KG1 (cell line): ENCODE measurements at places on chromosomes 2 and 18.

DNA sequence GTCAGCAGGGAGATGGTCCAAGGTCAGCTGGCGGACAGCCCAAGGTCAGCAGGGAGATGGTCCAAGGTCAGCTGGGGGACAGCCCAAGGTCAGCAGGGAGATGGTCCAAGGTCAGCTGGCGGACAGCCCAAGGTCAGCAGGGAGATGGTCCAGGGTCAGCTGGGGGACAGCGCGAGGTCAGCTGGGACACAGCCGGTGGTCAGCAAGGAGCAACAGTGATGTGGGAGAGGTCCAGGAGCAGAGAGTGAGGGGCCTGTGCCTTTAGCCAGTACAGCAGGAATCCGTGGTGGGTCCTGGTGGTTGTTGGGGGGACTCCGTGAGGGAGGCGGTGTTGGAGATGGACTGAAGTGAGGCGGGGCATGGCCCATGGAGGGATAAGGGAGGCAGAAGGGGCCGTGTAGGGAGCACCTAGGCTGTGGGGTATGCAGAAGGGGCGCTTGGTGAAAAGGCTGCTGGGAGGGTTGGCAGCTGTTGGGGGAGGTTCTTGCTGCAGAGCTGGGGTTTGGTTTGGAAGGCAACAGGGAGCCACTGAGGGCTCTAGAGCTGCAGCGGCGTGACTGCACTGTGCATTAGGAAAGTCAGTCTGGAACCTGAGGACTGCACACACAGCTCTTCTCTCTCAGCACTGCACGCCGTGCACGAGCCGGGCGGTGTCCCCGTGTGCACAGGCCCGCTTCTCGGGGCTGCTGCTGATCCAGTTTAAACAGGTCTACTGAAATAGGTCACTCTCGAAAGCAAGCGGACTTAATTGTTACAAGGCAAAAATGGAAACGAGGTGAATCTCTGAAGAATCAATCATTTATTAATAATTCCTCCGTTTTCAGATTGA, 76.2 kb upstream of the HDAC4 start:
- no peak for DNase-seq

- no peak for DNase-seq
Observed at GRCh38 chr2:84989927-84990326, 19.0 kb downstream of the KCMF1 start.

DNA sequence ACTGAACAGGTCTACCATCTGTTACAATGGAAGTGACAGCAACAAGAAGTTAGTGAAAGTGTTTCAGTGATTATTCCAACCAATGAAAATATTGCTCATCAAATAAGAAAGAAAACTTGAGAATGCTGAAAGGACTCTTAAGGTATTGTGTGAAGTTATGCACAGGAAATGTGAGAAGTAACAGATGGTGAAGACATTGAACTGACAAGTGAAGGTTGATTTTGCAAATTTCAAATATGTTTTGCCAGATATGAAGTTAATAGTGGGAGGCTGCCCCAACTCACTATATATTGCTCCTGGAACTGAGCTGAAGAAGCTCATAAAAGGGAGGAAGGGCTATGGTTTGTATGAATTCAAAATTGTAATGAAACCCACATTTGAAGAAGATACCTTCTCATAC, 97.5 kb downstream of the PHLPP1 start:
- DNase-seq = no peak

DNA sequence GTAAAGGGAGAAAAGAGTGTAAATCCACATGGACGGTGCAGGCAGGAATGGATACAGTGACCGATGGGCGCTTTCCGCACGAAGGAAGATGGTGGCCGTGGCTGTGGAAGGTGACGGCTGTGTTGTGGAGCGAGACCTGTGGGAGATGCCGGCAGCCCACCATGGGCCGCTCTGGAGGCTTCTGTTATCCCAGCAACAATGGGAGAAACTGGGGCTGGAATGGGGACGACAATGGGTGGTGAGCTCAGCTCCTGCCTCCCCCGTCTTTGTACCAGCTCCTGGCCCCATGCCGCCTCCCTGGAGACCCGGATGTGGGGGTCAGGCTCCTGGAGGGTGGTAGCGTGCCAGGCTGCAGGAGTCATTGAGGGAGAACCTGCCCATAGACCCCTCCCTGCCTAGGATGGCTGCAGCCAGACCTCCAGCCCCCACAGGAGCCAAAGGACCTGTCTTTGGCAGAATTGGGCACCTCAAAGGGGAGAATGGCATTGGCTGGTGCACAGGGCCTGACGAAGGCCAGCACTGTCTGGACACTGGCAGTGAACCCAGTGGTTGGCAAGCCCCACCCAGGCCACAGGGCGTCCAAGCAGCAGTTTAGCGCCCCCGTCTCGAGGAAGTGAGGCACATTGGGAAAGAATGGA, 72.6 kb downstream of the SLC66A2 start:
- no peak for DNase-seq

- DNase-seq = no peak
Observed at GRCh38 chr2:149271575-149271974, 58.8 kb upstream of the LYPD6 start.

GRCh38 chr18:39796393-39796792, 2158.6 kb upstream of the PIK3C3 start:
- no peak for DNase-seq

- DNase-seq = no peak
Observed at GRCh38 chr2:238255151-238255551, 15.3 kb upstream of the HES6 start.

GRCh38 chr2:126823951-126824350, 74.7 kb upstream of the TEX51 start:
- no peak for DNase-seq

DNA sequence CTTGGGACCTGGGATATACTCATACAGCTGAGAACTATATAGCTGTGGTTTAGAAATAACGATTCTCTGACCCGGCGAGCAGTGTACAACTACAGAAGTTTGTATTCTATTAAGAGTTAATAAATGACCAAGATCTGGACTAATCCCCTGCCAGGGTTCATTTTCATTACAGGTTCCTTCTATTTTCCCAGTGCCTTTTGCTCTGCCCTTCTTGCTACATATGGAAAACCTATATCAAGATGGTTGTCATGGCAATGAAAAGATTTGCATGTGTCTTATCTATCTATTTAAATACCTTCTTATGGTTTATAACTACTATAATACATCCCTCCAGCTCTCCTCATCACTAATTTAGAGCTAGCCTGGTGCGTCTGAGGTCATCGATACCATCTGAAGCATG, 965.2 kb downstream of the BCL11A start:
- no peak for DNase-seq

GRCh38 chr2:48157150-48157549, 250.9 kb upstream of the FBXO11 start:
- DNase-seq = no peak

GRCh38 chr2:216030216-216030615, 16.9 kb upstream of the MREG start:
- no peak for DNase-seq

- no peak for DNase-seq
Observed at GRCh38 chr2:102184568-102184967, 2.3 kb upstream of the IL1RL2 start.

DNA sequence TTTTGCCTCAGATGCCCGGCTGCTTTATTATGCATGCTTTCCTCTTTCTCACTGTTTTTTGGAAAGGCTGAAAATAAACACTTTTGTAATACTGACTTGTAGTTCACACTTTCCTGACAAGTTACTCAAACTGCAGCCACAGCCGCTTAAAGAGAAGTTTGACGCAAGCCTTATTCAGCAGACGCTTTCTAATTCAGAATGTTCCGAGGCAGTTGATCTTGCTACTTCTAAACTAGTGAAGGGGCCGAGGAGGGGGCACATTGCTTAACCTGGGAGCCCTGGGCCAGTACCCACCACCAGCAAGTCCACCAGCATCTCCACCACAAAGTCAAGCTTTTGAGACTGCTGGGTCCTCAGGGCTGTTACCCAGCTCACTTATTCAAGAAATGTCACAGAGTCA, 71.8 kb upstream of the SPRED2 start:
- DNase-seq = no peak

DNA sequence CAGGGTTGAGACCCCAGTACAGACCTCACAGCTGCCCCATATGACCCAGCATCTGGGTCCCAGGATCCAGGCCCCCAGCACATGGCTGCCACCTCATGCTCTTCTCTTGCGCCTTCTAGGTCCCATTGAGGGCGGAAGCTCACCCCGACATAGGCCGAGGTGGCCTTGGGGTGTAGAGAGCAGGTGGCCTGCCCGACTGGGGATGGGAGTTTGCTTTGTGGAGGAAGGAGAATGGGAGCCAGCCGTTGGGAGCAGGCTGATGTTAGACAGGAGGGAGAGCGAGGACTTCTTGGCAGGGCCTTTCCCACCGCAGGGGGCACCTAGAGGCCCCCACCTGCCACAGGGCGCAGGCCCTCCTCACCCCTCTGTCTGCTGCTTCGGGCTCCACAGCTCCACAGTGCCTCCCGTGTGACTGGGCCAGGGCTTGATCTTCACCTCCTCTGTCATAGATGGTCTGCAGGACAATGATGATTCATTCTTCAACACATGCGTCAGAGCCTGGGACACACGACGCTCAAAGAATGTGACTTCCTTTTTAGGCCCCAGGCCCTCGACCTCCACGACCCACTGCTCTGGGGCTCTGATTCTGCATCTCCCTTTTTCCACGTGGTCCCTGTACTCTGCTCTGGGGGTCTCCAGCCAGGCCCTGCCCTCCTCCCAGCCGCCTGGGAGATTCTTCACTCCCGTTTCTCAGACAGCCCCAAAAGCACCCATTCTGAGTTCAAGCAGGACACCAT, 86.6 kb upstream of the ODC1 start:
- DNase-seq = no peak

DNA sequence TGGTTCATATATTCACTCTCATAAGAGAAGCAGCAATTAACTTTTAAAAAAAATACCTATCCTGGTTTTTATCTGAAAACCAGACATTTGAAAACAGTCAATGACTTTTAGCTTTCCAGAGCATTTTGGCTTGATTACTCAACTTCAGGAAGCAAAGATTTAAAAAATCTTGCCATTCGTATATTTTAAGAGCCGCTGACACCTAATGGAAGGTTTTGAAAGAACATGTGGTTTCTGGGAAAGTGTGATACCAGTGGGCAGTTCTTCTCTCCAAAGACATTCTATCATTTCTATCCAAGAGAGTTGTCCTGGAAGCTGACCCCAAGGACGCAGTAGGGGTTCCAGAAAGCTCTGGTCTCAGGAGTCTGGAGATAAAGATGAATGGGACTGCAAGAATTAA, 234.7 kb downstream of the TTC32 start:
- DNase-seq = no peak

- no peak for DNase-seq
Observed at GRCh38 chr2:2793514-2793913, 462.4 kb upstream of the MYT1L start.

DNA sequence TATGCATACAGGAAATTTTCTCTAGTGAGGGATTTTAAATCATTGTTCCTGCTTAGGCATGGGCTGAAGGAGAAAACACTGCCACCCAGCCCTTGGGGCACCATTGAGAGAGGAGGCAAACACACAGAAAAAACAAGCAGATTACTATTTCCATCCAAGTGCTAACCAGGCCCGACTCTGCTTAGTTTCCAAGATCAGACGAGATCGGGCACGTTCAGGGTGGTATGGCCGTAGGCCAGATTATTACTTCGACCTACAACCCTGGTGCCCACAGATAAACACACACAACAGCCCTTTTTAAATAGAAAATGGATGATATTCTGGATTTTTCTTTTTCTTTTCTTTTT, 45.4 kb upstream of the RHOB start:
- no peak for DNase-seq

- DNase-seq = no peak
Observed at GRCh38 chr2:7852546-7852945, 829.3 kb upstream of the ID2 start.

GRCh38 chr2:20040489-20041172, 10.8 kb downstream of the LAPTM4A start:
- DNase-seq = no peak

DNA sequence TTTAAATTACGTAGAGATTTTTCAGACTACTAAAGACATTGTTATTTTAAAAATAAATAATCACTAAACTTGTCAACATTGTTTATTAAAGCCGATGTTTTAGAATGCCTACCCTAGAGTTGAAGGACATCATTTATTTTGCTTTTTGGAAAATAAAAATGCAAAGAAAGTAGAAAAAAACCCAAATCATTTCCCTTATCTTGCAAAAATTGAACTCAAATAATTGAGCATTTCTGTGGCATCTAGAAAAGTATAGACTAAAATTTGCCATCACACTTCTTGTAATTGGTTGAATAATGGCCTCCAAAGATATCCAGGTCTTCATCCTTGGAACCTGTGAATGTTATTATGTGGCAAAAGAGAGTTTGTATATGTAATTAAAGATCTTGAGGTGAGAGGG, 9.7 kb upstream of the NEDD4L start:
- DNase-seq = no peak

DNA sequence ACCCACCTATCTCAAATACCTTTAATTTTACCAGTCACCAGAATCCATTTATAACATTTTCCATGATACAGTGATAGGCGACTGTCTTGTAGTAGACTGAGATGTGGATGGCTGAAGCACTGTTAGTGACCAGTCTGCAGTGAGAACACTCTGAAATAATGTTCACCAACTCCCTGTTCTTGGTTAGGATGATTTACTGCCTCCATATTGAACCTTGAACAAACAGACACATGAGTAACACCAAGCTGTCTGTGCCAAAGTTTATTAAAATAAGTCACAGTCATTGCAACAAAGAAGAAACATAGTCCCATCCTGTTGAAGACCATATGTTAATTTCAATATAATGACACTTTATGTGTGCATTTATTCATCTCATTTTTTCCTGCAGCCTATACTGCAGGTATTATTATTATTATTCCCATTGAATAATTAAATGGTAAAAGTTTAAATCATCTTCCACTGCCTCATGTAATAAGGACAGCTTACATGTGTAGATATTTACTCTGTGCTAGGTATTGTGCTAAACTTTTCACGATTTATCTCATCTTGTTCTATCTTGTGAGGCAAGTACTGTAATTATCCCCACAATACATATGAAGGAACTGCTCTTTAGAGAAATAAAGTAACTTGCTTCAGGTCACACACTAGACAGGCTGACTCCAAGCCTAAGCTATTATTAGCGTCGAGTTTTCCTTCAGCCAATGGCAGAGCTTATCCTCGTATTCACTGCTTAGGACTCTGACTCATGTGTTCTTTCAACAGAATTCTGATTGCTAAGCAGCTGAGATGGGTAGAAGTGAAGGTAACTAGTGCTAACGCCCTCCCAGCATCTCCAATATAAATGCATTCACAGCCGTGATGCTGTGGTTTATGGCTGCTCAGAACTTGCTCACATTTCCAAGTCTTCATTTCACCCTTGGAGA, 62.5 kb downstream of the ONECUT2 start:
- DNase-seq = no peak
